ENCODE measurements at places on chromosomes 2 and 18. TPM values are rescaled to one million over a fixed set of nuclear protein-coding genes. Genes with fewer than 3 reads are reported as not detected.

Gene TMEM18
- 23.9 TPM for total RNA-seq

GRCh38 chr18:32975501-32975900 lies 202.7 kb upstream of the KLHL14 start:
- 0 out of 2 replicates have a peak, but pooled peaks cover 8% of the 10 kb centered on the region for H3K4me1 ChIP-seq
- H3K4me3 ChIP-seq: no peak overlapping the region
- H3K36me3 ChIP-seq: no peaks in the 10 kb centered on the region
- no peaks in the 10 kb centered on the region for H3K27me3 ChIP-seq

DNA sequence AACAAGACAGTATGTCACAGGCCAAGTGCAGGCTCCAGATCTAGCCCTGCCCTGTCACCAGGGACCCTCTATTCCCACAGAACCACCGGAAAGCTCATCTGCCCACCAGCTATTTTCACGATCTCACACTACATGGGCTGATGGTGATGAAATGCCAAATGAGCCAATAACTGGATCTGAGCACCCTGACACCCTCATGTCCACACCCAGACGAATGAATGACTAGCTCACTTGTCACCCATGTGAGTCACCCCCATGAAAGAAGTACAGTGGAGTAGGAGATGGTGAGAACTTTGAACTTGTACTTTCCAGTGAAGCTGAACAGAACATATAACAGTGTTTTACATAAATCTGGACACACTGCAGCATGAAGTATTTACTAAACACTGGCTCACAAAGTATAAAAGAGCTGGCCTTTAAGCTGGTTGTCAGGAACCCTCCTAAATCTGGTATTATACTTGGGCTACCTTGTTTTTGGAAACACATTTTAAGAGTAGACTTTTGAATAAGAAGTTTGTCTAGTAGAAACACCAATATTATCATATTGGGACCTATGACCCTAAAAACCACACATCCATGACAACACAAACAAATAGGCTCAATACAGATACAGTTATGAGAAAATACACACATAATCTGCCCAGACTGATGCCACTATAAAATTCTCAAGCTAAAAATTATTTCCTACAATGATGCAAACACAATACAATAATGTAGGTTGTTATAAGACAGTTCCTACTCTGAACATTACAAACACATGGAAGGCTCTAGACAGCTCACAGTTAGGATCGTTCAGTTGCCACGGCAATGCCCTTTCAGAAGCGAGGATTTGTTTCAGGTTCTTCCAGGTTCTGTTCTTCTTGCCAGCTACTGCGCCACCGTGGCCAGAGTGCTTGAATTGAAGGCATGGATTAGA lies 19.0 kb downstream of the INO80C start:
- no peak overlapping the region for H3K4me3 ChIP-seq
- H3K27ac ChIP-seq: peak overlapping the region; percentile 52
- no peaks in the 10 kb centered on the region for H3K27me3 ChIP-seq

Gene ESPNL
- 1.4 TPM for total RNA-seq

- H3K4me3 ChIP-seq: no peak overlapping the region
- DNase-seq: no peak
- no peak overlapping the region for H3K27ac ChIP-seq
- no peaks in the 10 kb centered on the region for H3K4me1 ChIP-seq
Measured at GRCh38 chr2:148555622-148556294, 88.8 kb upstream of the EPC2 start.

DNA sequence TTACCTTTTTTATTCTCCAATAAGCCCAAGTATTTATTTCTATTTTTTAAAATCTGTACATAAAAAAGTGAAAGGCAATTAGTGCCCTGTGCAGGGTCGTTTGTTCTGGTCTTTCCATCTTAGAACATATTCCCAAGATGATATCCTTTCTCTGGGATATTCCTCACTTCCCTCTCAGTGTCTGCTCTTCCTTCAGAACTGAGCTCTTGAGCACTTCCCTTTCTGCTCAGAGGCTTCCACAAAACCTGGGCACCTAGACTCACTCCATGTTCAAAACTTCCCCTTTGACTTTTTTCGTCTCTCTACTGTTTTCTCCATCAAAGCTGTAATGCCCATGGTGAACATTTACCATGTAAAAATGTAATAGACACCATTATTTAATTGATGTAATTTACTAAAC lies 296.5 kb upstream of the TCF4 start:
- H3K36me3 ChIP-seq: peaks cover 5% of the 10 kb centered on the region
- H3K4me3 ChIP-seq: no peak overlapping the region
- H3K27me3 ChIP-seq: no peaks in the 10 kb centered on the region
- H3K4me1 ChIP-seq: no peaks in the 10 kb centered on the region
- DNase-seq: no peak

Gene AFG3L2
- total RNA-seq: 109 TPM

DNA sequence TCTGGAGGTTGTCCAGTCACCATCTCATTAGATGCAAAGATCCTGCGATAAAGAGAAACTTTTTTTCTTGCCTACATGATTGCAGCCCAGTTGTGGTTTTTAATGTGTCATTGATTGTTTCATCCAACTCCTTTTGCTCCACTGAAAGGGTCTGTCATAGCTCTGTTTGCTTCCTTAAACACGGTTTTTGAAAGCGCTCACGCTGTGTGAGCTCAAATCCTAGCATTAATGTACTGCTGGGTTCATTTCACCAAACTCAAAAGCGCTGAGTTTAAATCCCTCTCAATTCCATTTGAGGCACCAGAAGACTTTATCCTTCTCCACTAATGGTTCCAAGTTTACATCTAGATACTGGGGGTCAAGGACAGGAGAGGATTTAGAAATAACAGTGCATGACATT lies 53.6 kb downstream of the CDK15 start:
- peaks cover 7% of the 10 kb centered on the region for H3K27me3 ChIP-seq
- no peak for DNase-seq
- H3K4me3 ChIP-seq: no peak overlapping the region
- H3K27ac ChIP-seq: no peak overlapping the region
- H3K4me1 ChIP-seq: peaks cover 37% of the 10 kb centered on the region
- no peaks in the 10 kb centered on the region for H3K36me3 ChIP-seq

Gene LBX2
- total RNA-seq: 1.8 TPM

Gene DCC
- 0.66 TPM for total RNA-seq

DNA sequence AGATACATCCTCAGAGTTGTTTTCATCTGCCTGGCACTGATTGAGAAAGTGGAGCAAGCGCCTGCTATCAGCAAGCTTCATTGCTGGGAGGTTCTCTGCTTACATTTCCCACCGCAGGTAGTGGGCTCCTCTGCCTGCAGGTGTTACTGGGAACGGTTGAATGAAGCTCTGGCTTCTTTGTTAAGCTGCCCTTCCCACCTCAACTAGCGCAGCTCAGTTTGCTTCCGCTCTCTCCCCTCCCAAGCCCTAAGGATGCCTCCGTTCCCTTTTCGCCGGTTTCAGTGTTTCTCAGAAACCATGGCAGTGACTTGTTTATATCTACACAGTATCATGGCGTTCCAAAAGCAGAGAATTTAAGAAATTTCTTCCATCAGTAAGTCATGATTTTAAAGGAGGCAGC lies 72.2 kb upstream of the B3GNT7 start:
- H3K27ac ChIP-seq: peak overlapping the region; percentile 55
- H3K27me3 ChIP-seq: no peaks in the 10 kb centered on the region
- peaks cover 24% of the 10 kb centered on the region for H3K4me1 ChIP-seq
- H3K36me3 ChIP-seq: no peaks in the 10 kb centered on the region

DNA sequence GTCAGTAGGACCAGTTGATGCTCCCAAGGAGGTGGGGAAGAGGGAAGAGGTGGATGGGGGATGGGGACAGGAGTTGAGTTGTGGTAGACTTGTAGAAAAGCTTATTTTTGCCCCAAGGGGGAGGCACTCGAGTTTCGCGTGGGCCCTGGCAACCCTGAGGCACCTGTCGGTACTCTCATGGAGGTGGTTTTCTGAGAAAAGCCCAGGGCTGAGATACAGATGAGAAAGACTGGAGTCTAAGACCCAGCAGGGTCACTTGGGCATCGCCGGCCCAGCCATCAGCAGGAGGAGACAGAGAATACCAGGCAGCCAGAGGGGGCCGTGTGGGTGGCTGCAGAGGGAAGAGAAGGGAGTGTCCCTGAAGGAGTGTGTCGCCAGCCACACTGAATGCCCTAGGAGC lies 57.7 kb upstream of the HPCAL1 start:
- no peak overlapping the region for H3K27ac ChIP-seq
- H3K27me3 ChIP-seq: no peaks in the 10 kb centered on the region
- no peak overlapping the region for H3K4me3 ChIP-seq
- DNase-seq: peak; percentile 5

Gene C2orf66
- not detected for total RNA-seq

DNA sequence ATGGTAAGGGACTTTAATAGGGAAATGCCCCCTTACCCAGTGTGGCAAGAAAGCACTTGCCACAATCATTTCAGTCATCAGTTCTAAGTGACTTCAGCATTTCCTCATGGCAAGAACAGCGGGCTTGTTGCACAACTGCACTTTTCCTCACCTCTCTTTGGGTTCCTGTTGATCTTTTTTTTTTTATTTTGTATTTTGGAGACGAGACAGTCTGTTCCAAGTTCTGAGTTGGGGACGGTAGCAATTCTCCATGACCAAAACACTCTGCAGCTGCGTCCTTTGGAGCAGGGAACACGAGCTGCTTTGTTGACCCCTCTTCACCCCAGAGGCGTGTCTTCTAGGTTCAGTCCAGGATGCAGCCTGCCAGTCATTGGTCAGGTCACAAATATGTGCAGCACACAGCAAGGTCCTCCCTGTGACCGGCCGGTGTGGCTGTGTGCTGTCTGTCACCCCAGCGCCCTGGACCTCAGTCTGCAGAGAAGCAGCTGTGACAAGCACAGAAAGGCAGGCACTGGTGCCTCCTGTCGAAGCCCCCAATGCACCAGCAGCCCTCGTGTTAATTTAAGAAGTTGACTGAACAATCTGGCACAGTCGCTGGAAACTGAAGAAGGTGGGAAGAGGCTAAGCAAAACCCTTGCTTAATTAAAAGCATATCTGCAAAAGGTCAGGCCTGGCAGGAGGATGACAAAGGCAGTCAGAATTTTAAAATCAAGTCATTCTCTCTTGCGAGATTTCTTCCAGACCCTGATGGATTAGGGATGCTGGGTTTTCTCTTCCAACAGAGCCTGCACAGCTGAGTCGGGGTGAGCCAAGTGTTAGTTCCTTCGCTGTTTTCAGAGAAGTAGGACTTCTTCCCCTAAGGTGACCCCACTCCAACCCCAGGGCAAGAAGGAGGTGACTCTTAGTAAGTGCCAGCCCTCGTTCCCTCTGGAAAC lies 96.7 kb upstream of the COPS8 start:
- peaks cover 2% of the 10 kb centered on the region for H3K36me3 ChIP-seq
- no peaks in the 10 kb centered on the region for H3K27me3 ChIP-seq
- H3K4me1 ChIP-seq: no peaks in the 10 kb centered on the region
- H3K27ac ChIP-seq: no peak overlapping the region
- no peak overlapping the region for H3K4me3 ChIP-seq

Gene DYSF
- total RNA-seq: 14.8 TPM

Gene CNDP1
- total RNA-seq: 0.11 TPM

DNA sequence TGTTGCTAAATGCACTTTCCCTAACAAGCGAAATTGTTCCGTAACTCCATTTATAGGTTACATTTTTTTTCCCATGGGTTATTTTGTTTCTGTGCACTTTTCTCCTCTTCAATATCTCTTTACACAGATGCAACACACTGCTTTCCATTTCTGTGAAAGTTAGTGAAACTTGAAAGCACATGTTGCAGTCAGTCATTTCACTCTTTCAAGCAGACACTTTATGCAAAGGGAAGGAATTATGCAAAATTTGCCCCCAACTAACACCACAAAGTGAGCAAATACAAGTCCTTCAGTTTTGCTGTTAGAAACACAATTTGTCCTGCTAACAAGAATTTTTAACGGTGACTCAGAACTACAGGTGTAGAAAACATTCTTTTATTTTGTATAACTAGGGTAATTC lies 124.8 kb downstream of the PTH2R start:
- no peaks in the 10 kb centered on the region for H3K27me3 ChIP-seq
- H3K27ac ChIP-seq: peak overlapping the region; percentile 3
- DNase-seq: no peak
- H3K36me3 ChIP-seq: peaks cover 16% of the 10 kb centered on the region
- H3K4me3 ChIP-seq: no peak overlapping the region

DNA sequence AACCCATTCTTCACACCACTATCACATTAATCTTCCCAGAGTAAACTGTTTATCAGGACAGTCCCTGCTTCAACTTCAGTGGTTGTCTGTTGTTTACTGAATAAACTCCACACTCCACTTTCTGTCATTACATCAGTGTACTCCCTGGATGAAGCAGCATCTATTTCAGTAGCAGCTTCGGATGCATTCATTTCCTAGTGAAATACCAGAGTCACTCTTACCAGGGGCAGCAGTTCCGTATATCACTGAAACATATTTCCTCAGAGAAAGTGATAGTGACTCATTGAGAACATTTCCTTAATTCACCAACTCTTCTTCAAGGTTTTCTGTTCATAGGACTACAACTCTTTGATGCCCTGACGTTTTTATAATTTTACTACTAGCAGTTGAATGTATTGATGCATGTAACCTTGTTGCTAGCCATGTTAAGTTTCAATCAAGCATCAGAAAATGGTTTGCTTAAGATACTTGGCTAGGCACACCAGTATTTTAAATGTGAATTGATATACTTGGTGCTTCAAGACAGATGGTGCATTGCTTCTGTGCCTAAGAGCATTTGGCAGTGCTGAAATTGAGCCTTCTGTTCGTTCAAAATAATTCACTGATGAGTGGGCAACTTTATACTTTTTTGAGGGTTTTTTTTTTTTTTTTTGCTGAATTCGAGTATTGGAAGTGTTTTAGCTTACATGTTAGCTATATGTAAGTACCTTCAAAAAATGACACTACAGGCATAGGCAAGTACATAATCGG lies 92.3 kb downstream of the UBE2E3 start:
- no peak overlapping the region for H3K4me3 ChIP-seq
- no peaks in the 10 kb centered on the region for H3K36me3 ChIP-seq
- H3K4me1 ChIP-seq: 0 out of 2 replicates have a peak, but pooled peaks cover 4% of the 10 kb centered on the region
- DNase-seq: no peak
- no peak overlapping the region for H3K27ac ChIP-seq
- no peaks in the 10 kb centered on the region for H3K27me3 ChIP-seq

Gene UGT1A3
- total RNA-seq: not detected

DNA sequence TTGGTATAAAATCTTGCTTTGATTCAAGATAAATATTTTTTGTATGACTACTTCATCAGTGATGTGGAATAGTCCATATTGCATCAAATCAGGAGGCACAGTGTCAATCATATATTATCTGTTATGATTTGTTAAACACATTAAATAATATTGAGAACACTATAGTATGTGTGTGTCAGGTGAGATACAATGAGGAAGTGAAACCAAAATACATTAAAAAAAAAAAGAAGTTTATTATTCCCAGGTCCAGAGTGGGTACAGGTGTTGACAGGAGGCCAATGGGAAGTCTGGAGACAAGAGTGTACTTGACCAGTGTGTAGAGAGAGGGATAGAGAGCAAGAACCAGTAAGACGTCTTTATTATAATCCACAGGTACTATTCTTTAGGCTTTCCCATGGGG lies 292.6 kb downstream of the FSIP2 start:
- H3K4me1 ChIP-seq: no peaks in the 10 kb centered on the region
- no peak overlapping the region for H3K4me3 ChIP-seq
- H3K36me3 ChIP-seq: no peaks in the 10 kb centered on the region

GRCh38 chr2:201158111-201158929 lies 24.6 kb upstream of the CASP10 start:
- peaks cover 13% of the 10 kb centered on the region for H3K4me1 ChIP-seq
- H3K27me3 ChIP-seq: no peaks in the 10 kb centered on the region
- H3K36me3 ChIP-seq: no peaks in the 10 kb centered on the region
- no peak overlapping the region for H3K4me3 ChIP-seq
- peak overlapping the region; percentile 91 for H3K27ac ChIP-seq

GRCh38 chr2:240672076-240672700 lies 10.5 kb downstream of the AQP12B start:
- H3K4me1 ChIP-seq: no peaks in the 10 kb centered on the region
- no peak for DNase-seq
- no peak overlapping the region for H3K27ac ChIP-seq
- H3K36me3 ChIP-seq: no peaks in the 10 kb centered on the region

GRCh38 chr2:229372207-229372606 lies 101.1 kb upstream of the PID1 start:
- no peak for DNase-seq
- no peaks in the 10 kb centered on the region for H3K27me3 ChIP-seq
- no peak overlapping the region for H3K27ac ChIP-seq
- no peaks in the 10 kb centered on the region for H3K36me3 ChIP-seq
- H3K4me3 ChIP-seq: no peak overlapping the region

Data from WTC11 (cell line).